GM13976 (cell line): ENCODE measurements at places on chromosomes 5 and 9.

DNA sequence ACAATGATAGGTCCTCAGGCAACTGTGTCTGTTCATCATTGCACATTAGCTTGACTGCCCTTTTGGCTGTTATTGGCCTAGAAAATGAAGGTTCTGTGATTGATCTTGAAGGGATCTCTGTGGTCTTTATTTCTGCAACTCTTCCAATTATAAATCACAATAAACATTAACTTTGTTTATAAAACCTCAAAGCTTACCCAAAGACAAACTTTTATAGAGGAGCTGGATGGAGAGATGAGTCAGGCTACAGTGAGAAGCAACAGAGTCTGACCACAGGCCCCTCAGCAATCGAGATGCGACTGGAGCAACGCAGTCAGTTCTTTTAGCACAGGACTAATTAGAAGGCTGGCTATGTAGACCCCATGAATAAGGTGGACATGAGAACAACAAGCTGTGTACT is 5.3 kb downstream of the MACROH2A1 start:
- DNase-seq: no peak

- DNase-seq: no peak
Measured at GRCh38 chr9:21432672-21433425, 7.4 kb upstream of the IFNA1 start.

DNA sequence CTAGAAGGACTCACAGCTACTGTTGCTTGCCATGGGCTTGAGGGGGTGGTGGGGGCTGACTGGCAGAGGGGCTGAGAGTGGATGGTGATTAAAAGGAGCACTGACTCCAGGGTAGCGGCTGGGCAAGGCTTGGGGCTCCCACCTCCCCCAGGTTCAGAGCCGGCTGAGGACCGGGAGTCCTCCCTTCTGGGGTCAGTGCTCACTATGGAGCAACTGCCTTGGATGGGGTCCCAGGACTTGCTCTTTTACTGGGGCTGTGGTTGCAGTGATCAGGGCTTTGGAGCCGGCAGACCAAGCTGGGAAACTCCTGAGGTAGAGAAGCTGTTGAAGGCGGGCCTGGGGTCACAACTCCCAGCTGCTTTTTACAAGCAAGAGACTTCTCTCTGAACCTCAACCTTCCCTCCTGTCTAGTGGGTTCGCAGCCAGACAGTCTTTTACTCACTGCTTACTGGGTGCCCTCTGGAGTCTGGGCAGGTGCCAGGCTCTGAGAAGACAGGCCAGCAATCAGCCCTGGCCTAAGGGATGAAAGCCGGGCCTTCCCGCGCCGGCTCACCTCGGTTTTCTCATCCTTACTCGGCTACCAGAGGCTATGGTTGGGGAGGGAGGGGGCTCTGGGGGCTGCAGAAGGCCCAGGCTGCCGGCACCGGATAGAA is 795 bp upstream of the ASS1 start:
- DNase-seq: no peak

GRCh38 chr5:140253985-140254384 is 48.9 kb downstream of the PFDN1 start:
- DNase-seq: no peak

DNA sequence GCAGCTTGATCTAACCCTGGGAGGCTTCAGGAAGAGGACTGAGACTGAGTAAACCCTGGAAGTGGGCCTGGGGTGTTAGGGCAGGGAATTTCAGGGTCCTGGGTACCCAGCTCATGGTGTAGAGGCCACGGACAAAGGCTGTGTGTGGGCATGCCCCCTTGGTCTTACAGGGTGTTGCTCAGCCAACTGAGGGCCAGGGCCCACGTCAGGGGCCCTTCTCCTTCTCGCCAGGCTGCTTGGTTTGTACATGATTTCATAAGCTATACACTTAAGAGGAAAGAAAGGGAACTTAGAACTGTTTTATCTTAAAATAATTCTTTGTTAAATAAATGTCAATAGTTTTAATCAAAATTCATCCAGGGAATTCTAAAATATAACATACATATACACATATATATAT is 95.4 kb downstream of the TLE4 start:
- DNase-seq: no peak

DNA sequence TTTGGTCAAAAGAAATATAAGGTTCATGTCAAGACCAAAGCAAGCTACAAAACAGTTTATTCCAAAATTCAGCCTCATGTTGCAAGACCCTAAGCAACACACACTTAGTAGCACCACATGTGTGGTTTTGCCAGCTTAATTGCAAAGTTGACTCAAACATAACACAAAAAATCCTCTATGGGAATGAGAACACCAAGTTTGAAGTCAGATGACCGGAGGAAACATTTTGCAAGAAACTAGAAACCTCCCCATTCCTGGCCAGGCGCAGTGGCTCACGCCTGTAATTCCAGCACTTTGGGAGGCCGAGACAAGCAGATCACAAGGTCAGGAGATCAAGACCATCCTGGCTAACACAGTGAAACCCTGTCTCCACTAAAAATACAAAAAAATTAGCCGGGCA is 261.8 kb downstream of the EBF1 start:
- DNase-seq: no peak

DNA sequence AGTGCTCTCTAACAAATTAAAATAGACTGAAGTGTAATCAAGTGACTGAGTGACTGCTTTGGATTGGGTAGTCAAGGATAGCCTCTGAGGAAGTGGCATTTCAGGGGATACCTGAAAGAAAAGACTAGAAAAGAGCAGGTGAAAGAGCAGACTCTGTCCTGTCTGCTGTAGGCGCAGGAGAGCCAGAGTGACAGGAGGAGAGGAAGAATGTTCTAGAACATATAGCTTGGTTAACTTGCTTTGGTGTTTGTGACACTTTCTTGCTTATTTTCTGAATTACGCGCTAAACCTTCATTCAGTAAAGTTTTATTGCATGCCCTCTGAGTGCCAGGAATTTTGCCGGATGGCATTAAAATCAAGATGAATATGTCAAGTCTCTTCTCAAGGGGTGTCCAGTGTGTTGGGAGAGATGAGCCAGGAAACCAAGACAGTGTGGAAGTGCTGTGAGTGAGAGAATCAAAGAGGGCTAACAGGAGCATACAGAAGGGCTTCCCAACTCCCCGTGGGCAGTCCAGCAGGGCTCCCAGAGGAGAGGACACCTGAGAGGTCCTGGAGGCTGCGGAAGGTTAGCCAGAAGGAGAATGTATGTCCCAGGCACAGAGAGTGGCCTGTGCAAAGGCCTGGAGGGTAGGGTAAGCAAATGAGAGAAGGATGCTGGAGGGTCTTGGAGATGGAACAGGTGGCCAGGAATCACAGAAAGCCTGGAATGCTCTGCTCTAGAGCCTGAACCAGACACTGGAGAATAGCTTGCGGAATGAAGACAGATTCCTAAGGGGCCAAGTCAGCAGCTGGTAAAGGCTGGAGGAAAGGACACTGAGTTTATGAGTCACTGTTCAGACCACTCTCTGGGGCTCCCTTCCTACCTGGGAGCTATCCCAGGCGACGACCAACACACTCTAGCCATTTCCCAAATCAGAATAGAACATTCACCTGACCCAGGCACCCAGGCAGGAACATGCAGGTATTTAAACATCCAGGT is 59.3 kb downstream of the SLC22A5 start:
- no peak for DNase-seq

DNA sequence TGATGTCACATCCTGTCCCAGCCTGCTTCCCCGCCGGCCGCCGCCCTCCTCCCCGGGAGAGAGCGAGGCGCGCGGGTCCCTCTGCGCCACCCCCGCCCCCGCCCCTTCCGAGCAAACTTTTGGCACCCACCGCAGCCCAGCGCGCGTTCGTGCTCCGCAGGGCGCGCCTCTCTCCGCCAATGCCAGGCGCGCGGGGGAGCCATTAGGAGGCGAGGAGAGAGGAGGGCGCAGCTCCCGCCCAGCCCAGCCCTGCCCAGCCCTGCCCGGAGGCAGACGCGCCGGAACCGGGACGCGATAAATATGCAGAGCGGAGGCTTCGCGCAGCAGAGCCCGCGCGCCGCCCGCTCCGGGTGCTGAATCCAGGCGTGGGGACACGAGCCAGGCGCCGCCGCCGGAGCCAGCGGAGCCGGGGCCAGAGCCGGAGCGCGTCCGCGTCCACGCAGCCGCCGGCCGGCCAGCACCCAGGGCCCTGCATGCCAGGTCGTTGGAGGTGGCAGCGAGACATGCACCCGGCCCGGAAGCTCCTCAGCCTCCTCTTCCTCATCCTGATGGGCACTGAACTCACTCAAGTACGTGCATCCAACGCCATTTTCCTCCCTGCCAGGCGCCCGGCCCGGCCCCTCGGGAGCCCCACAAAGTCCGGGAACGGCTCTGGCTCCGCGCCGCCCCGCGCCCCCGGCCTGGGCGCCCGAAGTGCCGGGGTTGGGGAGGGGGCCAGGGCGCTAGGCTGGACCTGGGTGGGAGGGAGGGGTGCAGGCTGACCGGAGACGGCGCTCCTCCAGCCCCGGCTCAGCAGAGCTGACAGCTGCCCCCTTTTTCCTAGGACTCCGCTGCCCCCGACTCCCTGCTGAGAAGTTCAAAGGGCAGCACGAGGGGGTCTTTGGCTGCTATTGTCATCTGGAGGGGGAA is 12.0 kb upstream of the OLFM1 start:
- no peak for DNase-seq

- peak; percentile 71 for DNase-seq
Measured at GRCh38 chr5:176676361-176676824, 29.1 kb downstream of the TSPAN17 start.

- no peak for DNase-seq
Measured at GRCh38 chr5:55411876-55412275, 104.1 kb downstream of the MTREX start.

DNA sequence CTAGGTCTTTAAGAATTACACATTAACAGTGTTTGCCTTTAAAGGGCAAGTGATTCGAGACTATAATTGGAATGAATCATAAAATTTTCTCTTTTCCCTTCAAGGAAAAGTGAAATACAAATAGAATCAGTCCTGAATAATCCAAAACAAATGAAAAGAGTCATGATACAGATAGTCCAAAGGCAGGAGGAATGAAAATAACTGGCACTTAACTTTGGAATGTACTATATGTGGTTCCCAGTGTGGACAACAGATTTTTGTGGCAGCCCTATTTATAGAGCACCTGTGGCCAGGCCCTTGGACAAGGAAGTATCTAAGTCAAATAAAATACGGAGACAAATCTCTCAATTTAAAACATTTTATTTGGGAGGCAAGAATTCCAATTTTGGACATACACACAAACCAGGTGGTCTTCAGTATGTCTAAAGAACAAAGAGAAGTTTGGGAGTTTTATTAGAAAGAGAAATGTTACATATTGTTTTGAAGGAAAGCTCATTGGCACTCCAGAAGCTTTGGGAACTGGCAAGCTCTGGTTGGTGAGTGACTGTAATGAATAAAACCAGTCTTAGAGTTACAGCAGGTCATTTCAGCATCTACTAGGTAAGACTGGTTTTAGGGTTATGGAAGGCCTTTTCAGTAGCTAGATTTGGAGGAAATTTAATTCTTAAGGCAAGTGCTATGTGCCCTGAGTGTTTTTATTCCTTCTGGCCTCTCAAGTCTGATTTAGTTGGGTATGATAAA is 116.0 kb upstream of the PAM start:
- no peak for DNase-seq

GRCh38 chr5:99775189-99775588 is 760.0 kb upstream of the FAM174A start:
- no peak for DNase-seq

DNA sequence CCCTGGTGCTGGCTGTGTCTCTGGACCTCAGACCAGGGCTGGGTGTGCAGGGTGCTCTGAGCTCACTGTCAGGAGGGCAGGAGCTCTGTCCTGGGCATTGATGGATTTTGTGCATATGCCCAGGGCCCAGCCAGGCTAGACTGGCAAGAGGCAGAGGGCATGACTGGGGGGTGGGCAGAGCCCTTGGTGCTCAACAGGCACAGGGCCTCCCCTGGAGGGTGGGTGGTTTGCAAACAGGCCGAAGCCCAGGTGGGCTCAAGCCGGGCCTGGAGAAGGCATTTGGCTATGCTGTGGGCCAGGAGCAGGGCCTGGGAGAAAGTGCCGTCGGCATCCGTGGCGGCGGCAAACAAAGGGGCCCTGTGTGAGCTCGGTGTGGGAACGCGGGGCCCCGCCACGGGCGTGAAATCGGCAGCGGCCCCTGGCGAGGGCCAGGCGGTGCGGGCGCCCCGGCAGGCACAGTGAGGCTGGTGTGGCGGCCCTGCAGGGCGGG is 1.9 kb upstream of the NRARP start:
- DNase-seq: no peak

GRCh38 chr9:113244556-113244955 is 23.2 kb downstream of the SLC31A1 start:
- no peak for DNase-seq

DNA sequence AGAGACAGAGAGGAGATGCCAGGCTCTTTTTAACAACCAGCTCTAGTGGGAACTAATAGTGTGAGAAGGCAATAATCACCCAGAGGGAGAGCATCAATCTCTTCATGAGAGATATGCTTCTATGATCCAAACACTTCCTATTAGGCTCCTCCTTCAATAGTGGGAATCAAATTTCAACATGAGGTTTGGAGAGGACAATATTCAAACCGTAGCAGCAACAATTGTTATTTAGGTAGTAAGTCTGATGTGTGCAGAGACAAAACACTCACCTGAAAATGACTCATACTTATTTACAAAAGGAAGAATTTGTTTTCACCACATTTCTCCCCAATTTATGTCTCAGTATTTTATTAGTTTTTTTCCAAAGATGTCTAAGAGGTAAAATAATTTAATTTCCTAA is 144.3 kb downstream of the ST8SIA4 start:
- no peak for DNase-seq

GRCh38 chr5:151107084-151107483 is 26.2 kb upstream of the TNIP1 start:
- DNase-seq: no peak

GRCh38 chr9:10112798-10113197 is 500.0 kb downstream of the PTPRD start:
- no peak for DNase-seq

DNA sequence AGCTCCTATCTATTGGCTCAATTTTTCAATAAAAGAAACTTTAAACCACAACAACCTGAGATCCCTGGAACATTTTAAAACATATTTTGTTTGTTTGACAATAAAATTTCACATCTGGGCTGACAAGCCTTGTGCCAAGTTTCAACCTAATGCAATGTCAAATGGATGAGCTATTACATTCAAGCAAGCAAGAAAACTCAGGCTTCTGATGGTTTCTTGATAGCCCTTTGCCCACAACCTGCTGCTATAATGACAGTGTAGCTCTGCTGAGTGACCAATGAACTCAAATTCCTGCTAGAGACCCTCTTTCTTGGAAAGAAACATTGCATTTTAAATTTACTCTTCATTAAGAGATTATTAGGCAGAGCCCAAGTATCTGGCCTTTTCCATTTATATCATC is 472.9 kb downstream of the ARHGEF28 start:
- DNase-seq: no peak

- DNase-seq: no peak
Measured at GRCh38 chr9:92666912-92667532, 2.9 kb downstream of the IPPK start.

- DNase-seq: no peak
Measured at GRCh38 chr5:94209774-94210355, 408.5 kb downstream of the KIAA0825 start.

- DNase-seq: peak; percentile 89
Measured at GRCh38 chr9:130461218-130461630, 16.5 kb downstream of the ASS1 start.
